GM13977 (cell line): ENCODE measurements at places on chromosomes 1 and 21.
A peak's percentile ranks its signal among the peaks of the same experiment; 100 is the strongest.

GRCh38 chr1:220681220-220681880 lies 8.8 kb upstream of the C1orf115 start:
- DNase-seq = no peak

GRCh38 chr21:29265690-29266479 lies 32.8 kb upstream of the BACH1 start:
- no peak for DNase-seq

GRCh38 chr1:18325136-18325535 lies 155.6 kb upstream of the KLHDC7A start:
- DNase-seq = no peak

DNA sequence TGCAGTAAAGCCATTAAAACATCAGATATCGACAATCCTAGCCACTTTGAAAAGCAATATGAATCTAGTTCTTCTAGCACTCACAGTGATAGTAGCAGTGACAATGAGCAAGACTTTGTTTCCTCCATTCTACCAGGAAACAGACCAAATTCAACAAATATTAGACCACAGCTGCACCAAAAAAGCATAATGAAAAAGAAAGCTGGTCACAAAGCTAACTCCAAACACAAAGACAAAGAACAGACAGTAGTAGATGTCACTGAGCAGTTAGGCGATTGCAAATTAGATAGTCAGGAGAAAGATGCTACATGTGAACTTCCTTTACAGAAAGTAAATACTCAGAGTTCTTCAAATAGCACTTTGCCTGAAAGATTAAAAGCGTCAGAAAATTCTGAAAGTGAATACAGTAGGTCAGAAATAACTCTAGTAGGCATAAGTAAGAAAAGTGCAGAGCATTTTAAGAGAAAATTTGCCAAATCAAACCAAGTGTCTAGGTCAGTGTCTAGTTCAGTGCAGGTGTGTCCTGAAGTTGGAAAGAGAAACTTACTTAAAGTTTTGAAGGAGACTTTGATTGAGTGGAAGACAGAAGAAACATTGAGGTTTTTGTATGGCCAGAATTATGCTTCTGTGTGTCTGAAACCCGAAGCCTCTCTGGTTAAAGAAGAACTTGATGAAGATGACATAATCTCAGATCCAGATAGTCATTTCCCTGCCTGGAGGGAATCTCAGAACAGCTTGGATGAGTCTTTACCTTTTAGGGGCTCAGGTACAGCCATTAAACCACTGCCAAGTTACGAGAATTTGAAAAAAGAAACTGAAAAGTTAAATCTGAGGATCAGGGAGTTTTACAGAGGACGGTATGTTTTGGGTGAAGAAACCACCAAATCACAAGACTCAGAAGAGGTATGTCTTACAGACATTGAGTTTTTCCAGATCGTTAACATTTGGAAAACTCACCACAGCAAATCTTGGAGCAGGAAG lies 24.9 kb downstream of the RPAP2 start:
- DNase-seq = no peak

DNA sequence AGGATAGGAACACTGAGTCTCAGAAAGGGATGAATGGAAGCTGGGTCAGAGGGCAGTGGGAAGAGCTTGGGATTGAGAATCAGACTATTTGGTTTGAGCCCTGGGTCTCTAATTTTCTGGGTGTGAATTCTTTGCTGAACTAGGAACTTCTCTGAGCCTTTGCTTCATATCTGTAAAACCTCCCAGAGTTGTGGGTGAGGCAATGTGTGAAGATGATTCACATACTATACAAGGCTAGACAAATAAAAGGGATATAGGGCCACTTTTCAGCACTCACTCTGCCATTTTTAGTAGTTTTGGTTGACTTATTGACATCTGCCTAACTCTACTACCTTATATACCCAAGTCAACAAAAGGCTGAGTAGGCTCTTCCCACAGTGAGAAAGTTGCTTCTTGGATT lies 77.7 kb upstream of the JUN start:
- no peak for DNase-seq

DNA sequence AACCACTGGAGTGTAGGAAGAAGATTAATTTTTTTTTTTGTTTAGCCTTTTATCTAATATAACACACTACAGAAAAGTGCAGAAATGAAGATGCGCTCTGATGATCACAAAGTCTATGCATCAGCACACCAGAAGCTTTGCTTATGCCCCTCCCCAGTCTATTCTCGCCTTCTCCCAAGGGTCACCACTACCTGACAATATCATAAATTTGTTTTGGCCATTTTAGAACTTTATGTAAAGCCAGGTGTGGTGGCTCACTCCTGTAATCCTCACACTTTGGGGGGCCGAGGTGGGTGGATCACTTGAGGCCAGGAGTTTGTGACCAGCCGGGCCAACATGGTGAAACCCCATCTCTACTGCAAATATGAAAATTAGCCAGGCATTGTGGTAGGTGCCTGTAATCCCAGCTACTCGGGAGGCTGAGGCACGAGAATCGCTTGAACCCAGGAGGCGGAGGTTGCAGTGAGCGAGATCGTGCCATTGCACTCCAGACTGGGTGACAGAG lies 231.3 kb downstream of the FOXD2 start:
- no peak for DNase-seq

DNA sequence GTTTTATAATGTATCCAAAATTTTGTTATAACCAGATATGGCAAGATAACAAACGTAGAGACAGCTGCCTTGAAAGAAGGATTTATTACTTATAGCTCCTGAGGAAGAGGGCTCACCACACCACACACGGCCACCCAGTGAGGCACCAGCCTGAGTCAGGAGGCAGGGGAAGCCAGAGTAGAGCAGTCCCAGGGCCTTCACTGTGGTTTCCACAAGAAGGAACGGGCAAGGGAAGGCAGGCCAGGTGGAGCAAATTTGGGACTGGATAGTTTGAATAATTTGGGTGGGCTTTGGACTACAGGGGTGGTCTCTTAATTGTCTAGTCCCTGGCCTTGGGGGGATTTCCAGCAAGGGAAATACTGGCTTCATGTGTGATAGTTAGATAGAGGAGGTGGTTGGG lies 72.5 kb downstream of the RRAGC start:
- no peak for DNase-seq

DNA sequence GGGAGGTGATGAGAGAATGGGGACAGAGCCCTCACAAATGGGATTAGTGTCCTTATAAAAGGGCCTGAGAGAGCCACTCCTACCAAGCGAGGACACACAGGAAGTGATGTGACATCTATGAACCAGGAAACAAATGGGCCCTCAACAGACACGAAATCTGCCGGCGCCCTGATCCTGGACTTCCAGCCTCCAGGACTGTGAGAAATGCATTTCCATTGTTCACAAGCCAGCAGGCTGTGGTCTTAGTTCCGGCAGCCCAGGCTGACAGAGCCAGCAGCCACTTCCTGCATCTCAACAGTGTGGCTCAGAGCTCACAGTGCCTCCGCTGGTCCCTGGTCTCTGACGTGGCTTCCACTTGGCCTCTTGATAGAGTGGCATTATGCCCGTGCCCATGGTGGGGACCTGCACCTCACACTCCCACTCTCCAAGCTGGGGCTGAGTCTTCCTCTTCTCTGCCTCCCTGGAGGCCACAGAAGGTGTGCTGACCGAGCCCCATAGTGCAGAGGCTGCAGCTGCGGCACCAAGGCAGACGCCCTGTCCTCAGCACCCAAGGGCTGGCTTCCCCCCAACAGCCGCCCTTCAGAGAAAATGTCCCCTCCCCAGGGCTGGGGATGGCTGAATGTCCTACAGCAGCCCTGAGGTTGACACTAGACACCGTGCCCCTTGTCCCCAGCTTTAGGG lies 44.9 kb downstream of the ACOT7 start:
- DNase-seq = no peak

- no peak for DNase-seq
Measured at GRCh38 chr1:11184973-11185372, 4.2 kb upstream of the ANGPTL7 start.

DNA sequence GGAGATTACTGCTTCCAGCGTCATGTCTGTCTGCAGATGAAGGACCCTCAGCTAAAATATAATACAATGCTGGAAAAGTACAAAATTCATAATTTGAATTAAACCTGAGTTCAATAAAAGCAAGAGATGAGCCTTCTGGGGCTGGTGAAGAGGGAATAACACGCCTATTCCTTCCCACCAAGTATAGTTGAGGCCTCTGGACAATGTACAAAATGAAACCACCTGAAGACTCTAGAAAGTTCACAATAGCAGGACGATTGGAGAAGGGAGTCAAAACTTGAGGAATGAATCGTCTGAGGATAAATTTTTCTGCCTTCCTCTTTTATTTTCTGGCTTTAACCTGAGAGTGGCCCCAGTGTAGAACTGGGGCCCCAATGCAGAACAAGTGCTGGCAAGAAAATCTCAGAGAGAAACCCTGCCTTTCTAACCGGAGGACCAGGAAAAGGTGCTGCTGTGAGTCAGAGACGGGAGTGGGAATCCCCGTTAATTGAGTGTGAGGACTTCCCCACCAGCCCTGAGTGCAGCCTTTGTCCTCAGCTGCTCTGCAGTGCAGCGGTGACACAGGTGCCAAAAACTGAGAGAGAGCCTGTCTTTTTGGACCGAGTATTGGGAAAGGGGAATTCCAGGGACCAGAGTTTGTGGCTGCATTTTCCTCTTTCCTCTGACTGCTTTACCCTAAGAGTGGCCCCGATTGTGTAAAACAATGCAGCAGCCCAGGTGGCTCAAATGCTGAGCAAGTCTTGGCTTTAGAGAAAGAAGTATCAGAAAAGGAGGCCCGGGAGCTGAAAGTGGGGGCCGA lies 264.9 kb downstream of the DYRK1A start:
- DNase-seq = peak; percentile 30

DNA sequence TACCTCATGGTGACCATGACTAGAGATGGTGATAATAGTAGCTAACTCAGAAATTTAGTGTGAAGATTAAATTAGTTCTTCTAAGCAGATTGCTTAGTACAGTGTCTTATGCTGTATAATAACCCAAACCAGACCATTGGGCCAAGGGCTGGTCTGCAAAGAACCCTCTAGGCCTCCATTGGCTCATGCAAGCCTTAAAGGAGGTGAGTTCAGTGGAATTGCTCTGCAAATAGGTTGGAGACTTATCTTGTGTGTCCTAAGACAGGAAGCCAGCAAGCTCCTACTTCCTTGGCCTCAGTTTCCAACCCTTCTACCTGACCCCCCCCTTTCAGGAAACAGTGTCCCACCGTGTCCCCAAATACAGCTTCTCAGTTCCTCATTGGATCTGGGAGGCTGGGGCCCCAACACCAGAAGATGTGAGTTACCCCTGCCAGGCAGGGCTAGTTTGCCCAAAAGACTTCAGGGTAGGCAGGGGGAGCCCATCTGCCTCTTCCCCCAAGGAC lies 1.9 kb upstream of the MEF2D start:
- no peak for DNase-seq

DNA sequence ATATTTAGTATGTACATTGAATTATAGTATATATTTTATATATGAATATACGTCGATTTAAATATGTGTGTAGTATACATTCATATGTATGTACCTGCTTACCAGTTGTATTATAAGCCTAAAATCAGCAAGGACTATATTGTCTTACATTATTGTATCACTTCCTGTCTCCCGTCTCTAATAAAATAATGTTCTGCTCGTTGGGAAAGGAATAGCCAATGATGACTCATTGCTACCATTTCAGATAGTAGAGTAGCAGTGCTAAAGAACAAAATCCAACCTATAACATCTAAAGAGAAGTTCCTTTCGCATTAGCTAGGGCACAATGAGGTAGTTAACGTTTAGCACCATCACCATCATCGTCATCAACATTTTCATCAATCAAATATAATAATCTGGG lies 39.9 kb upstream of the SMYD2 start:
- no peak for DNase-seq

- no peak for DNase-seq
Measured at GRCh38 chr1:54160351-54160750, 7.6 kb upstream of the CDCP2 start.

DNA sequence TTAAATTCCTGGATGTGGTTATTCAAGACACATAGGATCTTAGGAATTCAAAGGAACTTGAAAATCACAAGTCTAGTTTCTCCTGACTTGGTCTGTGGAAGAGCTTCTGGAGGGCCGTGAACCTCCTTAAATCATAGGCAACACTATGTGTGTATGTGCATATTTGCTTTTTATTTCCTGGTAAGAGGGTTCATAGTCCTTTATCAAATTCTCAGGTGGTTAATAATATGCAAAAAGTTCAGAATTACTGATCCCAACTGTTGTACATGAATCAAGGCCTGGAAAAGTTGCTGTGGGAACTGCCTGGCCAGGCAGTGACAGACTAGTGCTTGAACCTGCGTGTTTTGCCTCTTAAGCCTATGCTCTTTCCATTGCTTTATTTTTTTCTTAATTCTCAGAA lies 12.9 kb downstream of the MTR start:
- no peak for DNase-seq

DNA sequence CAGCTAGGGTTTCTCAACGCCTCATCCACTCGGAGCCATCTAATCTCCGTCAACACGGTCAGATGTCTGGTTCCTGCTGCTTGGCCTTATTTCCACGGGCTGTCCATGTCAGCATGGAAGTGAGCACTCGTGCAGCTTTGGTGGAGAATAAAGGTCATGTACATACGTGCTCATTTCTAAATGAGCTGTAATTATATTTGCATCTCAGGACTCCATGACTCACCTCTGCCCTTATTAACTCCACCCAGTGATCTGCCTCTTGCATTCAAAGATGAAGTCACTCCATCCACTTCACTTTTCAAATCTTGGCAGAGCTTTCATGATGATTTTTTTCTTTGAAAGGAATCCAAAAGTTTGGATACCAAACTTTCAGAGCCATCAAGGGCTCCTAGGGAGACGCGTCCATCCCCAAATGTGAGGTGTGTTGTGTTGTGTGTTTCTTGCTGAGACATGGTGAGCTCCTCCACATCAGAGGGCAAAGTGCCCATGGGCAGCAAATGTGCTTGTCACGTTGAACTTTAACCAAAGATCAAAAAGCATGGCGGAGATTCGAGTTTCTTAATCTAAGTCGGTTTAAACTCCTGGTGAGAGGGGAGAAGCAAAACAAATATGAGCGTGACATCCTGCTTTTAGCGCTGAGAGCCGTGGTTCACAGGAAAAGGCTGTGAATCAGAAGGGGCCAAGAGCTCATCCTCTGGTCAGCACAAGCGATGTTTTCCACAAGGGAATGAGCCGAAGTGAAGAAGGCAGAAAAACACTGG lies 68.6 kb upstream of the ERRFI1 start:
- DNase-seq = no peak

DNA sequence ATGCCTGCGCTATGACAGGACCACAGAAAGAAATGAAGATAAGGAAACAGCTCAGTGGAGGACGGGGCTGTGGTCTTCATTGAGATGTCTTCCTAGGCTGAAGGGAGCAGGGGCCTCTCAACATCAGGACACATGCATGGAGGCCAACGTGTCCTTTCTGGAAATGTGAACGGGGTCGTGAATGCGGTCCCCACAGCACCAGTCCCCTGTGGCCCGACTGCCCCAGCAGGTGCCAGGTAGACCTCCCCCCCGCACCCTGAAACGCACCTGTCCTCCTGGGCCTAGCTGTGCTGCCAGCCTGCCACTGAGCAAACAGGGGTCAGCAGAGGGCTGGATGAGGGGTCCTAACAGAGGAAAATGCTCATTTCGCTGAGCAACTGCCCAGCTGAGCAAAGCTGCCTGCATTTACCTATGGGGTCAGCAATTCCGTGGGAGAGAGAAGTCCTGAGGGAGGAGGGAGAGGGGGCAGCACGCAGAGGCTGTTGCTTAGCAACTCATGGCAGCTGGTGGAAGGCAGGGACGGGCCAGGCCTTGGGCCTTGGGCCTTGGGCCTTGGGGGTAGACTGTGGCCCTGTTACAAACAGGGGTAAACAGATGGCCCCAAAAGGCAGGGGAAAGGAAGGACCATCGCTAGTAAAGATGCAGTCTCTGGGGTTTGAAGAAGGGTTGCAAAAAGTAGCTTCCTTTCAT lies 77.4 kb downstream of the NPHP4 start:
- no peak for DNase-seq
